ENCODE measurements at places on chromosomes 1 and 21. TPM values are rescaled to one million over a fixed set of nuclear protein-coding genes. Genes with fewer than 3 reads are reported as not detected.

DNA sequence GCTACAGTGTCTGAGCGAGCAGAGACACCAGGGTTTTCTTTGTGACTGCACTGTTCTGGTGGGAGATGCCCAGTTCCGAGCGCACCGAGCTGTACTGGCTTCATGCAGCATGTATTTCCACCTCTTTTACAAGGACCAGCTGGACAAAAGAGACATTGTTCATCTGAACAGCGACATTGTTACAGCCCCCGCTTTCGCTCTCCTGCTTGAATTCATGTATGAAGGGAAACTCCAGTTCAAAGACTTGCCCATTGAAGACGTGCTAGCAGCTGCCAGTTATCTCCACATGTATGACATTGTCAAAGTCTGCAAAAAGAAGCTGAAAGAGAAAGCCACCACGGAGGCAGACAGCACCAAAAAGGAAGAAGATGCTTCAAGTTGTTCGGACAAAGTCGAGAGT, 2.7 kb downstream of the ZBTB18 start:
- DNase-seq, result no peak

DNA sequence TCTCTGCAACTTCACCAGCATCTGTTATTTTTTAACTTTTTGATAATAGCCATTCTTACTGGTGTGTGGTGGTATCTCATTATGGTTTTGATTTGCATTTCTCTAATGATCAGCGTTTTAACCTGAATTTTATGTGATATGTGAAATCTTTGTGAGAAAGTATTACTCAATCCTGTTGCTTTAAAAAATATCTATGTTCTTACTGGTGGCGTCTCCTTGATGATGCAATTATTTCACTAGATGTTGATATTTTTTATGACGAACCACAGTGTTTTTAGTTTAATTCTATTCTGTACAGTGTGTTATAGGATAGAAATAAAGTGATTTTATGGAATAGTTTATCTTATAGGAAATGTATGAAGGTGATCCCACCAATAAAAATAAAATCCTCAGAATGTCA, 54.7 kb upstream of the GPR88 start:
- no peak for DNase-seq

DNA sequence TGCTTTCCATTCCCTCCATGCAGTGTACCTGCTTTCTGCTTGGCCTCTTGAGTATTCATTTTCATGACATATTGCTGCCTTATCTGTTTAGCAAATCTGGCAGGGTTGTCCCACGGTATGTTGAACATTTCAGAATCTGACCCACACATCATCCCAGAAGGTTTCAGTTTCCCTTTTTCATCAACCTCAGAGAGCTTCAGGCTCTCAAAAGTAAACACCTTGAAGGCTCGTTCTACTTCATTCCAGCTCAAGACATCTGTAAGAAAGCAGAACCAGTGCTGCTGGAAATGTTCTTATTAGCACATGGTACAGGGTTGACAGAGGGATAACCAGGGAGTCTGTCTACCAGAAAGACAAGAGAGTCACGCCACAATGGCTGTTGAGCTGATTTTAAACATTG, 103.6 kb downstream of the SPAG17 start:
- DNase-seq, result no peak

GRCh38 chr1:115314765-115315164, 23.3 kb downstream of the NGF start:
- no peak for DNase-seq

GRCh38 chr1:2881556-2881955, 80.1 kb upstream of the TTC34 start:
- no peak for DNase-seq

GRCh38 chr1:65077369-65077768, 70.6 kb upstream of the AK4 start:
- DNase-seq, result no peak

DNA sequence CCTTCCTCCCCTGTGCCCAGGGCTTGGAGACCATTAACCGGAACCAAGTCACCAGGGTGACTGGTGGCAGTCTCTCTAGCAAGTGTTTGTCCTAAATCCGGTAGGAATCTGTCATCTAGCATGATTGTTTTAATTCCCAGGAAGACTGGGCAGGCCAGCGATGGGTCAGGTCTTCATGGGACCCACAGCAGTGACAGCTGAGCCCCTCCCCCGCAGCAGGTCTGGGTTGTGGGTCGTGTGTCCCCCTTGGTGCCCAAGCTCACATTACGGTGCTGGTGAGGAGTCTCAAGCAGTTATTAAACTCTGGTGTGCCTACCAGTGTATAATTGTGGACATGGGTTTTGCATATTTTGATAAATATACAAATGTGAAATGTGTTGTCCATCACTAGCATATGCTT, 466.5 kb downstream of the MATN1 start:
- no peak for DNase-seq

TMOD4 gene
- 26.4 TPM for polyA plus RNA-seq

DCST1 gene
- 0.13 TPM for polyA plus RNA-seq

ZBED6 gene
- polyA plus RNA-seq, result 14.7 TPM

ZBTB37 gene
- 6.8 TPM for polyA plus RNA-seq

BTBD8 gene
- 2.9 TPM for polyA plus RNA-seq

ALX3 gene
- polyA plus RNA-seq, result 0.33 TPM
